Left renal pelvis (tissue), 4 donors: ENCODE measurements at places on chromosomes 7 and 10. TPM values are rescaled to one million over a fixed set of nuclear protein-coding genes. Genes with fewer than 3 reads are reported as not detected.

Gene PTN
- 111 TPM for polyA plus RNA-seq

Gene DBNL
- 78.7 TPM for polyA plus RNA-seq

Gene VPS41
- 66.5 TPM for polyA plus RNA-seq

Gene HOXA4
- 23.2 TPM for polyA plus RNA-seq

Gene CRYGN
- polyA plus RNA-seq: 0.31 TPM
